ENCODE measurements at places on chromosomes 1 and 21. TPM values are rescaled to one million over a fixed set of nuclear protein-coding genes. Genes with fewer than 3 reads are reported as not detected.

- H3K27me3 ChIP-seq, result no peaks in the 10 kb centered on the region
- no peak overlapping the region for H3K27ac ChIP-seq
- peaks cover 4% of the 10 kb centered on the region for H3K4me1 ChIP-seq
- DNase-seq, result no peak
Measured at GRCh38 chr1:45843474-45843905, 40.1 kb downstream of the MAST2 start.

CHD1L gene
- 50.8 TPM for total RNA-seq

GRCh38 chr1:10253755-10254154, 43.4 kb downstream of the KIF1B start:
- H3K4me1 ChIP-seq, result peaks cover 19% of the 10 kb centered on the region
- H3K27ac ChIP-seq, result peak overlapping the region; percentile 31
- peaks cover 4% of the 10 kb centered on the region for H3K36me3 ChIP-seq
- DNase-seq, result peak; percentile 11
- no peak overlapping the region for H3K4me3 ChIP-seq

DNA sequence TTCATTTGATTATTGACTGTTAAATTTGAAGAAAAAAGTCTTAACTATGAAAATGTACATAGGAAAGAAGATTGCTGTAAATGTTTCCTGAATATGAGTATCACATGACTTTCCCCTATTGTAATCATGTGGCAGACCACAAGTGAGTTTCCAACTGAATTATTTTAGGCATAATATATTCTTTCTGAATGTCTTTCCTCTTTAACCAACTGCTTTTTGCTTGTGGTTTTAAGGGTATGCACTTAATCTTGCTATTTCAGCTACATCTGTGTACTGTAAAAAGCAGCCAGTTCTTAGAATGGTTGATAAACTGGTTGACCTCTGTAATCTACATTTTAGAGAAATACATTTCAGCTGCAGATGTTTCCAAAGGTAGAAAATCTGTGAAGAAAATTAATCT, 400.7 kb downstream of the NEGR1 start:
- H3K4me3 ChIP-seq, result no peak overlapping the region
- no peaks in the 10 kb centered on the region for H3K27me3 ChIP-seq
- H3K27ac ChIP-seq, result no peak overlapping the region
- DNase-seq, result no peak
- H3K36me3 ChIP-seq, result no peaks in the 10 kb centered on the region

DNA sequence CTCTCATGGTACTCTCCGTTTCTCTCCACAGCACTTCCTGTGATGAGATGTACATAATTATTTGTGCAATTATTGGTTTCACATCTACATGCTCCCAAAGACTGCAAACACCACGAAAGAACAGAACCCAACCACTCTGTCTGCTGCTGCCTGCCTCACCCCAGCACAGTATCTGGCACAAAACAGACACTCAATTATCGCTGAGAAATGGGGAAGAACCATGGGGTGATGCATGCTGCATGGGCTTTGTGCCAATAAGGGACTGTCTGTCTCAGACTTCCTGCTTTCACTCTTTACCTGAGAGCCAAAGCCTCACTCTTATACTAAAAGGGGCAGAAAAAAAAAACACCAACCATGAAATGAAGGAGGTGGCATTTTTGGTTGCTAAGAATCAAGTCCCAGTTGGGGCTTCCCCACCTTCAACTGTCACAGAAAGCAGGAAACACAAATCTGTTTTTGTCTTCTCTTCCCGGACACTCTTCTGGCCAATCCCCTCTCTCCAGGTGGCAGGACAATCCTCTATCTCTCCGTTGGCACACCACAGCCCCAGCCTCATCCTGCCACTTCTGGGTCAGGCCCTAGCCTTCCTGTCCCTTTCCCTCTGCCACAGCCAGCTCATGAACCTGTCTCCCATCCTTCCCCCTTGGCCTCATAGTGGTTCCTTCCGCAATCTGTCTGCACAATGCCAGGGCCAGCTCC, 82.0 kb downstream of the TGFBR3 start:
- no peaks in the 10 kb centered on the region for H3K27me3 ChIP-seq
- H3K4me3 ChIP-seq, result no peak overlapping the region
- H3K36me3 ChIP-seq, result no peaks in the 10 kb centered on the region
- no peak for DNase-seq
- H3K27ac ChIP-seq, result no peak overlapping the region

TFB2M gene
- total RNA-seq, result 5.9 TPM

DNA sequence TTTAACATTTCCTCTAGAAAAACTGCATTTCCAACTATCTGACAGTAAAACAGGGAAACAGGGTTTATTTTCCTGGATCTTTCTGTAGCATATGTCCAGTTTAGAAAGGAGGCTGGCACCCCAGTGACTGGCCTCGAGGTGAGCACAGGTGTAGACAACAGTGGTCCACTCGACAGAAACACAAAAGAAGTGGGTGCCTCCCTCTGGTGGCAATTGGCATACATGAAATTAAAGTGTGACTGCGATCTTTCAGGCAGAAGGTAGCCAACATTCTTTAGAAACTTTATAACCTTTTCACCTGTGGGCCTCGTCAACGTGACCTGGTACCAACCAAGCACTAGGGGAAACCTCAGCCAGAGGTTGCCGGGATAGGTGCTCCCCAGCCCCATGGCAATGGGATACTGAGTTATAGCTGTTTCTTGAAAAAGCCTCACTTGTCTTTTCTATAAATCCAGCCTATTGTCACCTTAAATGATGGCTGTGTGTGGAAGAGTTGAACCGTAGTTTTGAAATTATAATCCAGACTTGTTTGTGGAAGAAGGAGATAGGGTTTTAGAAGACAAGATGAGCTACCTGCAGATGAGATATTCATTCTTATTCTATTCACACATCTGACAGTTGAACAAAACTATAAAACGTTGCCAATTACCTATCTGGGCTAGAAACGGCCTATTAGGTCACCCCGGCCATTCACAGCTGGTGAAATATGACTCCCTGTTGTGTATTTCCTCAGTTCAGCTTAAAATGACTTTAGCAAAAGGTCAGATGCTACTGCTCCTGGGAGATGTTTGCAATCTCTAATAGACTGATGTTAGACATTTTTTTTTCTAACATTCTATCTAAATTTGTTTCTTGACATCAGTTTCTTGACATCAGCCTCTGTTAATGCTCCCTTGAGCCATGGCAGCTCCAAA, 44.3 kb downstream of the PCP4 start:
- H3K4me3 ChIP-seq, result no peak overlapping the region
- no peak overlapping the region for H3K27ac ChIP-seq
- no peaks in the 10 kb centered on the region for H3K4me1 ChIP-seq
- no peaks in the 10 kb centered on the region for H3K27me3 ChIP-seq

- no peaks in the 10 kb centered on the region for H3K36me3 ChIP-seq
- H3K27ac ChIP-seq, result no peak overlapping the region
- no peak overlapping the region for H3K4me3 ChIP-seq
- no peaks in the 10 kb centered on the region for H3K4me1 ChIP-seq
- no peak for DNase-seq
Measured at GRCh38 chr1:174276087-174276486, 116.8 kb downstream of the RABGAP1L start.

DNA sequence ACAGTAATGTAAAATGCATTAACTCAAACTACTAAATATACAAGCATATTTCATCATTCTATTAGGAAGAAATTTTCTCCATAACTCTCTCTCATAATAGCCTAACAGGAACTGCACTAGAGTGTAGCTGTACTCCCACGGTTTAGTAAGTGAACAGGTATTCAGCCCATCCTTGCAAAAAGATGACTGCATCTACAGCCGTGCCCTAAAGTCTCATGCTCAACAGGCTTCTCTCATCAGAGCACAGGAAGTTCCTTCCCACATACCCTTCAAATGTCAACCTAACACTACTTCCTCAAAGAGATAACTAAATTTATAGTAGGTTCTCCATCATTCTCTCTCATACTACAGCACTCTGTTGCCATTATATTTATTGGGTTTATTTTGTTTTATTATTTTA, 251.6 kb downstream of the AKT3 start:
- no peaks in the 10 kb centered on the region for H3K36me3 ChIP-seq
- H3K4me1 ChIP-seq, result peaks cover 7% of the 10 kb centered on the region
- no peaks in the 10 kb centered on the region for H3K27me3 ChIP-seq
- no peak overlapping the region for H3K27ac ChIP-seq

IGSF5 gene
- not detected for total RNA-seq

HSD3B1 gene
- total RNA-seq, result not detected

- H3K4me3 ChIP-seq, result no peak overlapping the region
- no peaks in the 10 kb centered on the region for H3K36me3 ChIP-seq
- no peak for DNase-seq
Measured at GRCh38 chr1:171883849-171884248, 42.6 kb downstream of the DNM3 start.

PRR9 gene
- not detected for total RNA-seq

WNT3A gene
- total RNA-seq, result not detected

GRCh38 chr1:8133657-8134430, 107.7 kb upstream of the ERRFI1 start:
- H3K27me3 ChIP-seq, result no peaks in the 10 kb centered on the region
- H3K4me3 ChIP-seq, result peak overlapping the region; percentile 56
- no peaks in the 10 kb centered on the region for H3K36me3 ChIP-seq
- peak; percentile 46 for DNase-seq
- peak overlapping the region; percentile 96 for H3K27ac ChIP-seq

FAM131C gene
- not detected for total RNA-seq

DNA sequence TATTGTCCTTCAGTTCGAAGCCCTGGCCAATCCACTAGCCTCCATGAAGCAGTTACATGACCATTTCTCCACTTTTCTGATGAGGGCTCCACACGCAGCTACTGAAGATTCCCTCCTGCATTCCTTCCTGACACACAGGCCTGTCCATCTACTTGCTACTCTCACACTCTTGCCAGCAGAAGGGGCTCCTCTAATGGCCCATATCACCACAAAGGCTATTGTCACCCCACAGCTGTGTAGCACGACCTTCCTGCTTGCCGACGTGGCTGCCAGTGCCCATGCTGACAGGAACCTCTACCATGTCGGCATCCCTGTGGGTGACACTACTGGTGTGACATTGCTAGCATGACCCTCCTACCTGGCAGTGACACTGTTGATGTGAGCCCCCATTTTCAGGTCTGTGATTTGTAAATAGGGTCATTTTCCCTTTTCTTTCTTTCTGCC, 1528.6 kb upstream of the TPTE start:
- no peak overlapping the region for H3K4me3 ChIP-seq
- H3K27me3 ChIP-seq, result no peaks in the 10 kb centered on the region
- no peak overlapping the region for H3K27ac ChIP-seq
- H3K36me3 ChIP-seq, result no peaks in the 10 kb centered on the region
- H3K4me1 ChIP-seq, result no peaks in the 10 kb centered on the region

- DNase-seq, result peak; percentile 54
- H3K4me1 ChIP-seq, result peaks cover 37% of the 10 kb centered on the region
- H3K36me3 ChIP-seq, result no peaks in the 10 kb centered on the region
- H3K27me3 ChIP-seq, result no peaks in the 10 kb centered on the region
- H3K27ac ChIP-seq, result peak overlapping the region; percentile 91
- no peak overlapping the region for H3K4me3 ChIP-seq
Measured at GRCh38 chr21:41957991-41958766, 4.4 kb upstream of the C2CD2 start.

MMP23B gene
- 87.2 TPM for total RNA-seq

DNA sequence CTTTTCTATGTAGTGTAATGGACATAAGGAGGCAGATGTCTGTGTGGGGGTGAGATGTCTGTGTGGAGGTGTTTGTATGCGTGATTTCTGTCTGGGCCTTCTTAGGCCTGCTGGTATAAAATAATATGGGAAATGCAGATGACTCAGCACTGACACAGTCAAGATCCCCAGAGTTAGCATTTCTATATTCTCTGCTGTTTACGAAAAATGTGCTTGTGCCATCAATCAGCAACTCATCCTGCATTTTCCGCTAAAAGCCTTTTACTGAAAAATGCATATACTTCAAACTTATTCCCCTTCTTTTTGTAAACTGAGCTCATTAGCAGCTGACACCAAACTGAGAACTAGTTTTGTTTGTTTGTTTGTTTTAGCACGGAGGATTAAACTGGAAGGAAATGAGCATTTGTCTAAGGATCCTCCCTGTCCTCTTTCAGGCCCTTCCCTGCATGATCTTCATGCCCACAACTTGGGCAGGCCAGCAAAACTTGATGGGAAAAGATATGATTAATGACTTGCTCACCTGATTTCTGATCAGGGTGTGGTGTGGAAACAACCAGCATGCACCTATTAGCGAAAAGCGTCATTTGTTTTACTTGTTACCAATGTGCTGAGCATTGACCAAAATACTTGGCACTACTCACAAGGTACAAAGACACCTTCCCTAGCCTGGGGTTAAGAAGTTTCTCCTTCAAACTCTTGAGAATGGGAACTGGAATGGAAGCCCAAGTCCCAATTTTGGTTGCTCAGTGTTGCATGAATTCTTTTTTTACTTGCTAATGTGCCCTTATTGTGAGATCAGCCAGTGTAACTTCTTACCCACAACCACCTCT, 77.4 kb downstream of the NDUFS5 start:
- no peak overlapping the region for H3K27ac ChIP-seq
- H3K4me3 ChIP-seq, result no peak overlapping the region
- no peaks in the 10 kb centered on the region for H3K36me3 ChIP-seq
- DNase-seq, result no peak

MX2 gene
- 22.9 TPM for total RNA-seq

AMY1C gene
- total RNA-seq, result not detected

GRCh38 chr1:31428436-31429221, 15.6 kb downstream of the SERINC2 start:
- H3K27ac ChIP-seq, result no peak overlapping the region
- DNase-seq, result no peak
- no peaks in the 10 kb centered on the region for H3K36me3 ChIP-seq
- no peaks in the 10 kb centered on the region for H3K27me3 ChIP-seq
- H3K4me3 ChIP-seq, result no peak overlapping the region

DNA sequence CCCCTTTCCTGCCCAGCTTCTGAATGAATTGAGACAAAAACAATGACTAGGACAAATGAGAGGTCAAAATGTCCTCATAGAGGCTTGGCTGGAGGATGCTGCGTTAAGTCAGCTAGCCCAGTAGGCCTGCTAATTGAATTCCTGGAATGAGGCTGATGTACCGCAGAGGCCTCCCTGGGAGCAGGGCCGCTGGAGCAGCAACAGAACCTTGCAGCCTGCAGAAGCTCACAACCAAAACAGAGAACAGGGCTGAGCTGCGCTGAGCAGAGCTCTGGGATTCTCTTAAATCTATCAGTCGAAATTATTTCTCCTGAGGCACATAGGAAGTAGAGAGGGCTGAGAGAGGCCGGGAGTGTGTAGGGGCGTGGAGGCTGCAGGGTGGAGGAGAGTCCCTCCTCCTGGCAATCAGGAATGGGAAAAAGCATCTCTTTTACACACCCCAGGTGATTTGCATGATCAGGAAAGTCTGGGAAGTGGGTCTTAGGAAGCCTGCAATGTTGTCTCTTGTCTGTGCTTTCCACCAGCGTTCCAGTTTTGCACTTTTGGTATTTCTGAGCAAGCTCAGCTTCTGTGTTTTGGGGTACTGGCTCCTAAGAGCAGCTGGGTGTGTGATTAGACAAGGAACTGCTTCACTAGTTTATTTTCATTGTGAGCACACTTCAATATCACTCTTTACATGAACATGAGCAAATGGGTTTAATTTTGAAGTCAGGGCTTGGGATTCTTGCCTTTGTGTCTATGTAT, 66.5 kb downstream of the RYR2 start:
- H3K27me3 ChIP-seq, result no peaks in the 10 kb centered on the region
- DNase-seq, result no peak
- no peaks in the 10 kb centered on the region for H3K4me1 ChIP-seq
- H3K4me3 ChIP-seq, result no peak overlapping the region
- H3K36me3 ChIP-seq, result peaks cover 7% of the 10 kb centered on the region
